ENCODE measurements at places on chromosomes 3 and 15.

DNA sequence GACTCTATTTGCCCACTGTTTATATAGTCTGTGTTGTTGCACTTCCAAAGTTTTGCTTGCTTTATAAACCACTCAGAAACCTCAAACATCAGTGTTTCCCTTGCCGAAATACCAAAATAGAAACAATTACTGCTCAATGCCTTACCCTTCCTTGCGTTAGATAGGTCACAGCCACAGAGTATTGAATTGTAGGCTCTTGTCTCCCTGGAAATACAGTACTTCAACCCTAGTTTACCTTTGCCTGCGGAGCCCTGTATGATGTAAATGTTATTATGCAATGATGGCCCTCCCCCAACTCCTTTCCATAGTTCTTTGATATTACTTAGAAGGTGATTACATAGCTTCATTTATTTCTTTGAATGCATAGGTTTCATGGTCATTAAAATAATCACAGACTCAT, 44.2 kb downstream of the SOX2 start:
- no peak for DNase-seq

GRCh38 chr15:26580943-26581342, 191.9 kb downstream of the GABRB3 start:
- DNase-seq: no peak

DNA sequence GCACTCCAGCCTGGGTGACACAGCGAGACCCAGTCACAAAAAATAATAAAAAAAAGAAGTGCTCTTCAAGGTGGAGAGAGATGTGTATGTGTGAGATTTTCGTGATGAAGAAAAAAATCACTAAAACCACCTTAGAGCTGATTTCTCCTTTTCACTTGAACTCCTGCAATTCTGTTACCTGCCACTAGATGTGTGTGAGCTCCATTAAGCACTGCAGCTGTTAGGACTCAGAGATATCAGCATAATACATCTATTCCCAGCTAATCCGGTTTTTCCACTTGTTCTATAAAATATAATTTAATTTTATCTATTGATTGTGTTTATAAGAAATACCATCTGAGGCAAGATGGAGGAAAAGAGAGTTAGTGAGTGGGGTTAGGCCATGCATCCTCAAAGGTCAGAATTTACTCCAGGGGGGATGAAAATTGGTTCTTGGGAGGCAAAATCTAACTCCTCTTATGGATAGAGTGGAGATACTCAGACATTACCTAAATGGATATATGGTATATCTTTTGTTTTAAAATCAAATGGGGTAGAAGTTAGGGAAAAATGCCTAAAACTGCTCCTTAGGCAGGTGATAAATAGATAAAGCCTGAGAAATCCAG, 152.7 kb downstream of the IL20RB start:
- DNase-seq: peak; percentile 19

DNA sequence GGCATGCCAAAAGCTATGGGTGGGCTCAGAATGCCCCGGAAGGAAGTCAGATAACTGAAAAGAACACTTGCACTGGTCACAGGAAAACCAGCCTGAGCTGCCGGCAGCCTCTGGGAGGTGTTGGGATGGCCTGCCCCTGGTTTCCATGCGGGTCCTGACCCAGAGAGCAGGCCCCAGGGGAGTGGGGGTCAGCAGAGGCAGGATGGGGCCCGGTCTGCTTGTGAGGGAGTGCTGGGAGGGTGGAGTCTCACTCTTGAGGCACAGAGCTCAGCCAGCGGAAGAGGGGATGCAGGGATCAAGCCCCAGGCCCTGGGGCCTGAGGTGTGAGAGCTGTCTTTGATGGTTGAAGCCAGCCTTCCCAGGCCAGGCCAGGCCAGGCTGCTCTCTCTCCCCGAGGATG, 2.4 kb upstream of the RPUSD3 start:
- no peak for DNase-seq

GRCh38 chr3:194953291-194953690, 267.6 kb downstream of the FAM43A start:
- no peak for DNase-seq

- no peak for DNase-seq
Measured at GRCh38 chr3:86782866-86783265, 208.1 kb downstream of the VGLL3 start.

GRCh38 chr15:88657326-88658069, 18.7 kb downstream of the ISG20 start:
- DNase-seq: no peak

- DNase-seq: no peak
Measured at GRCh38 chr15:90200534-90201129, 498 bp upstream of the SEMA4B start.

DNA sequence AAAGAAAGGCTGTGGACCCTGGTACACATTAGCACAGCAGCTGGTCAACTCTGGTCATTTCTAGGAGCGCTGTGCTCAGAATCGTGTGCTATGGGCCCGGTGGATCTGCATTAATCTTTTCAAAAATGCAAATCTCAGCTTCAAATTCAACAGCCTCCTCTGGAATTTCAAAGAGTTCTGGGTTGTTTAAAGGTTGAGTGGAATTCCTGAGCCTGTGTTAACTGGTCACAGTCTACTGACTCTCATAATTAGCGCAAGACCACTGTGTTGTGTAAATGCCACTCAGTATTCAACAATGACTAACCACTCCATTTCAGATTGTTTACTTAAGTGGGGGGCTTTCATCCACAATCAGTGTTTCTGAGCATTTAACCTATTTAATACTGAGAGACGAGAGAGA, 2.7 kb upstream of the ARNT2 start:
- DNase-seq: no peak

- no peak for DNase-seq
Measured at GRCh38 chr15:70420086-70420947, 322.6 kb upstream of the TLE3 start.

- DNase-seq: no peak
Measured at GRCh38 chr15:92091155-92091734, 237.7 kb downstream of the SLCO3A1 start.

DNA sequence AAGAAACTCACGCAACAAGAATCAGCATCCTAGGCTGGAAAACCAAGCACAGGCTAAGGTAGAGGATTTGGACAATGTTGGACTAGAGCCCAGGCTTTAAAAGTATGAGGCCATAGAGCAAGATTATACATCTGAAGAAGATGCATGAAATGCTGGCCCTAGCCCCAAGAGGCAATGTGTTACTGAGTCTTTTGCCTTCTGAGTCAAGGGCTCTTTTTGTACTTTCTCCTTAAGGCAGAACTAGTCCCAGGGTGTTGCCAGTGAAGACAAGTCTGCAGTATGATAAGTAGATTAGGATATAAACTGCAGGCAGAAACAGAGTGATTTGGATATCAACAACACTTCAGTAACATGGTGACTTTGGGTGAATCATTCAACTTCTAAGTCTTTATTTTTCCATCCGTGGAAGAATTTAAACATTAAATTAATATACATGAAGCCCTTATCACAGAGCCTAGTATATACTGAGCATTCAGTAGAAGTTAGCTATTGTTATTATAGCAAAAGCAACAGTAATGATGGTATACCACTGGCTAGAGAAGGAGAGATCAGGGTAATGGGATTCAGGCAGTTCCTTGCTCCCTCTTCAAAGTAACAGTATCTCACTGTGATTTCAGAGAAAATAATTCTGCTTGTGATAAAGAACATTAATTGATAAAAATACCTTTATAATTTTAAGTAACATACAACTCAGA, 99.9 kb upstream of the MLF1 start:
- no peak for DNase-seq

- peak; percentile 22 for DNase-seq
Measured at GRCh38 chr3:81302045-81302444, 459.4 kb downstream of the GBE1 start.

- DNase-seq: no peak
Measured at GRCh38 chr3:123385001-123385401, 63.9 kb downstream of the ADCY5 start.

- peak; percentile 69 for DNase-seq
Measured at GRCh38 chr3:32399030-32399620, 7.5 kb downstream of the CMTM7 start.

- no peak for DNase-seq
Measured at GRCh38 chr15:69074001-69074842, 59.7 kb downstream of the NOX5 start.

DNA sequence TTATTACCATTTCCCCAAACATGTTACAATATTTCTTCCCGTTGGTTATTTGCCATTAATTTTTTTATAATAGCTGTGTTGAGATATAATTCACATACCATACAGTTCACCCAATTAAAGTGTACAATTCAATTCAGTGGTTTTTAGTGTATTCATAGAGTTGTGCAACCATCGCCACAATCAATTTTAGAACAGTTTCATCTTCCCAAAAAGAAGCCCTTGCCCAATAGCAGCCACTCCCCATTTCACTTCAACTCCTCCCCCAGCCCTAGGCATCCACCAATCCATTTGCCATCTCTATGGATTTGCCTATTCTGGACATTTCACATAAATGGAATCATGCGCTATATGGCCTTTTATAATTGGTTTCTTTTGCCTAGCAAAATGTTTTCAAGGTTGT, 225.1 kb downstream of the EPHB1 start:
- DNase-seq: no peak
